ENCODE measurements at places on chromosomes 13 and 19. TPM values are rescaled to one million over a fixed set of nuclear protein-coding genes. Genes with fewer than 3 reads are reported as not detected.
A peak's percentile ranks its signal among the peaks of the same experiment; 100 is the strongest.

ARRDC5 gene
- not detected for total RNA-seq

C5AR1 gene
- not detected for total RNA-seq

MIA gene
- not detected for total RNA-seq

NCR1 gene
- total RNA-seq = not detected

KLF2 gene
- total RNA-seq = 15.2 TPM

DNA sequence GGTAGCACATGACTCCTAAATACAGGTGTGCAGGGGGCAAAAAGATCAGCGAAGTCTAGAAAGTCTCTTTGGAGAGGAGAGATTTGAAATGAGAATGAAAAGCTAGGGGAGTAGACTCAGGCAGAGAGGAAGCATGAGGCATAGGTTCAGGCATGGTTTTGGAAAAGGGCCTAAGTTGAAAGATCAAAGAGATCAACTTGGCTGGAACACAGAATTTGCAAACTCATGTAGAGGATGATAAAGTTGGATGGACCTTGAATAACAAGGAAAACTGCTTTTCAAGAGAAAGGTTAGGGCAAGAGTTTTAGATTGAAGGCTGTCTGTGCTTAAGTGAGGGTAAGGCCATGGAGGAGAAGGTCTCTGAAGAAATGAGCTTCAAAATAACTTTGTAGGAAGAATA lies 47.4 kb upstream of the UBAC2 start:
- no peak for DNase-seq
- peaks cover 18% of the 10 kb centered on the region for H3K4me1 ChIP-seq
- no peak overlapping the region for H3K27ac ChIP-seq
- no peaks in the 10 kb centered on the region for H3K27me3 ChIP-seq
- no peak overlapping the region for H3K4me3 ChIP-seq

- H3K4me3 ChIP-seq = peak overlapping the region; percentile 99
- H3K27me3 ChIP-seq = no peaks in the 10 kb centered on the region
- H3K36me3 ChIP-seq = peaks cover 9% of the 10 kb centered on the region
- DNase-seq = no peak
These were observed 1.7 kb downstream of the B3GLCT start for GRCh38 chr13:31201341-31202031.

- no peak for DNase-seq
- no peaks in the 10 kb centered on the region for H3K36me3 ChIP-seq
- H3K4me3 ChIP-seq = no peak overlapping the region
- H3K27me3 ChIP-seq = no peaks in the 10 kb centered on the region
- H3K4me1 ChIP-seq = no peaks in the 10 kb centered on the region
These were observed 1468.1 kb downstream of the PCDH9 start for GRCh38 chr13:65762012-65762411.

DNA sequence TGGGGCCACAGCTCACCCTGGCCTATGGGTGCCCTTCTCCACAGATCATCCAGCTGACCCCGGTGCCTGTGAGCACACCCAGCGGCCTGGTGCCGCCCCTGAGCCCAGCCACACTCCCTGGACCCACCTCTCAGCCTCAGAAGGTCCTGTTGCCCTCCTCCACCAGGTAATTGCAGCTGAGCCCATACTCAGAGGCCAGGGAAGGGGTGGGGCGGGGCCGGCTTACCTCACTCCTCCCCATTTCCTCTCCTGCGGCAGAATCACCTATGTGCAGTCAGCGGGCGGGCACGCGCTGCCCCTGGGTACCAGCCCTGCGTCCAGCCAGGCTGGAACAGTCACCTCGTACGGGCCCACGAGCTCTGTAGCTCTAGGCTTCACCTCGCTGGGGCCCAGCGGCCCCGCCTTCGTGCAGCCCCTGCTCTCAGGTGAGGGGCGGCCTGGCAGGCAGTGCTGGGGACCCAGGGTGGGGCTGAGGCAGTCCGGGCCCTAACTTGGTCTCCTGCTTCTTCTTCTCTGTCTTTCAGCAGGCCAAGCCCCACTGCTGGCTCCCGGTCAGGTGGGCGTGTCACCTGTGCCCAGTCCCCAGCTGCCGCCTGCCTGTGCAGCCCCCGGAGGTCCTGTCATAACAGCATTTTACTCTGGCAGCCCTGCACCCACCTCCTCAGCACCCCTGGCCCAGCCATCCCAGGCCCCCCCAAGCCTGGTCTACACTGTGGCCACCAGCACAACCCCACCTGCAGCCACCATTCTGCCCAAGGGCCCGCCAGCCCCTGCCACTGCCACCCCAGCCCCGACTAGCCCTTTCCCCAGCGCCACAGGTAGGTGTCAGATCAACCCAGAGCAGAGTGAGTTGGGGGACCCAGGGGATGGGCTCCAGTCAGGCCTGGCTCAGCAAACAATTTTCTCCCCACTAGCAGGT lies 9.6 kb upstream of the PRR19 start:
- peaks cover 87% of the 10 kb centered on the region for H3K36me3 ChIP-seq
- no peak overlapping the region for H3K4me3 ChIP-seq
- no peak for DNase-seq
- no peaks in the 10 kb centered on the region for H3K4me1 ChIP-seq

DNA sequence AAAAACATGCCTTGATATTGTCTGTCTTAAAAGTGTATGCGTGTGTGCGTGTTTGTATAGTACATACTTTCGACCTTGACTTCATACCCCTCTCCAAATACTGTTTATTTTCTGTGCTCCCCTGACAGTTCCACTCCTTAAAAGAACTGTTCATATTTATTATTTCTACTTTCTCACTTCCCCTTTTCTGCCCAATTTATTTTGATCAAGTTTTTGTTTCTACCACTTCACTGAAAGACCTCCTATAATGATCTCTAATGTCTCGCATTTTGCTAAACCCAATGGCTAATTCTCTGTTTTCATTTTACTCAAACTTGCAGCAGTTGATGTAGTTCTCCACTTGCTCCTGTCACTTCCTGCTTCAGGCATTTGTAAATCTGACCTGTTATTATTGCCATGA lies 426.1 kb upstream of the KLF12 start:
- H3K27me3 ChIP-seq = no peaks in the 10 kb centered on the region
- DNase-seq = no peak
- no peak overlapping the region for H3K27ac ChIP-seq
- no peak overlapping the region for H3K4me3 ChIP-seq
- H3K4me1 ChIP-seq = no peaks in the 10 kb centered on the region
